ENCODE measurements at places on chromosomes 2 and 18.

DNA sequence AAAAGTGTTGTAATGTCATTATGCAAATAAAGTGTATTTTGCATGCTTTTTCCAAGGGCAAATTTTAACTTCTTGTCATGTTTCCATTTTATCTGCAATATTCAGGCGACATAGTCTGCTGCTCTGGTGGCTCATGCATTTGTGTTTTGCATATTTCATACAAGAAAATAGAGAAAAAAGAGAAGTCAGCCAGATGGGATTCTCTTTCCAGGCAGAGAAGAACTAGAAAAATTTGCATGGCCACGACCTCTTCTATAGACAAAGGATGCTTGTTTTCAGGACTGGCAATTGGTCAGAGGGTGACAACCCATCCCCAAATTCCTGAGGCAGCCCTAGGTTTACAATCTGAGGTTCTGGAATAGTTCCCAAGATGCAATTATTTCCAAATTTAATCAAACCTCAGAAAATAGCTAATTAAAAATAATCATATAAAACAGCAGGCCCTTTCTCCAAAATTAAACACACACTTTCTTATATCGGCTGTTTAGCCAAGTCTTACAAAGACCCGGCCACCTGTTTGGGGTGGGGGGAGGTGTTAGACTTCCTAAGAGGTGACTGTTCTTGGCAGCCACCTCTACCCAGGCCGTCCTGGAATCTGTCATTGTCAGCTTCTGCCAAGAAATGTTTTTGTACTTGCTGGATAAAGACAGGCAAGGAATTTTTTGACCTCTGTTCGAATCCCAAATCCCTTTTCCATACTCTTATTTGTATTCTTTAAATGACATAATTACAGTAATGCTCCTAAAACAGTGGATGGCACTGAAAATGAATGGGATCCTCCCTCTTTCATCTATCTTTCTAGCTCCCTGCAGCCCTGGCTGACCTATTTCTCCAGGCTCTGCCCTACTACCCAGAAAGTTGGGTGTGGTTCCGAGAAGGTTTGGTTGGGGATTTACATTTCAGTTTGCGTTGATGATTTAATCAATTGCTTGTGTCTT is 20.8 kb upstream of the SOS1 start:
- DNase-seq = peak; percentile 3

DNA sequence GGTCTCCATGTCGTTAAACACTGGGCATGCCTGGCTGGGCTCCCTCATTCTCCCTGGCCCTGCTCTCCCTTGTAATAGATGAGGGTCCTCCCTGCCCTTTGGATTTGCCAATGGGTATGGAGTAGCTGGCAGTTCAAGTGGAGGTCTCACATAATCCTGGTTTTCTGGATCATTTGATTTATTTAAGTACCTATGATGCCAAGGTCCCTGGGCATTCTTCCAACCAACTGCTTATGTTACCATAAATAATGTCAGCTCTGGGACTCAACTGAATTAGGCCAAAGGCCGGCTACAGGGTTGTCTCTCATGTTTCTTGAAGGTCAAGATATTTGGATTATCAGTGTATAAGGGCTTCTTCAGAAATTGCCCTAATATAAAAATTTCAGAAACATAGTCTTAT is 104.9 kb upstream of the LYPD6 start:
- DNase-seq = no peak

DNA sequence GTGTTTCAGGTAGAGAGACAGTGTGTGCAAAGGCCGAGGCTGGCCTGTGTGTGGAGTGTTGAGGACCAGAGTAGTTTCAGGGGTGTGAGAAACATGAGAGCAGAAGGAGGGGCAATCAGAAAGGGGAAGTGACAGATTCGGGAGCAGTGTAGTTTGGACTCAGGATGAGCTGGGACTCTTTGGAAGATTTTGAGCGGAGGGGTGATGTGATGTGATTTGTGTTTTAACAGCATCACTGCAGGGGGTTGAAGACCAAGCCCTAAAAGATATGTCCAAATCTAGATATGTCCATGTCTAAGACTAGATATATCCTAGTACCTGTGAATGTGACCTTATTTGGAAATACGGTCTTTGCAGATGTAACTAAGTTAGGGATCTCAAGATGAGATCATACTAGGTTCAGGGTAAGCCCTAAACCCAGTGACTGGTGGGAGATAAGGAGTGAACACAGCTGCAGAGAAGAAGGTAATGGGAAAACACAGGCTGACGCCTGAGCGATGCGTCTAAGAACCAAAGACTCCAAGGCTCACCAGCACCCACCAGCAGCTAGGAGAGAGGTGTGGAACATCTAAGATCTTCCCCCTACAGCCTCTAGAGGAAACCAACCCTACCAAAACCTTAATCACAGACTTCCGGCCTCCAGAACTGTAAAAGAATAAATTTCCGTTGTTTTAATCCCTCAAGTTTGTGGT is 38.5 kb upstream of the MYO3B start:
- DNase-seq = no peak

DNA sequence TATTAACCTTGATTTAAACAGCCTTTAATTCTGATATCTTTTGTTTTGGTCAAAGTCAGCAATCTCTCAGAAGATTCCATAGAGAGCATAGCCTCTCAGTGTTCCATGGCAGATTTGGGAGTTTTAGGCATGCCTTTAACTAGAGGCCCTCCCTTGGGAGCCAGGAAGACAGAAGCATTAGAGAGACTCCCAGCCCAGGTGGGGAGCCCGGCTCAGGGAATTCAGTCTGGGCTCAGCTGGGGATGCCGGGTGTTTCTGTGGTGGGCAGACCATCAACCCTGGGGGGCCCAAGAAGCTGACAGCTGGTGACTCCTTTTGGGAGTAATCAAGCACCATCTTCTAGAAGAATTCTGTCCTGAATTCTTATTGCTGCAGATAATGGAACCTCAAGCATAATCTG is 99.7 kb upstream of the CELF4 start:
- DNase-seq = no peak

DNA sequence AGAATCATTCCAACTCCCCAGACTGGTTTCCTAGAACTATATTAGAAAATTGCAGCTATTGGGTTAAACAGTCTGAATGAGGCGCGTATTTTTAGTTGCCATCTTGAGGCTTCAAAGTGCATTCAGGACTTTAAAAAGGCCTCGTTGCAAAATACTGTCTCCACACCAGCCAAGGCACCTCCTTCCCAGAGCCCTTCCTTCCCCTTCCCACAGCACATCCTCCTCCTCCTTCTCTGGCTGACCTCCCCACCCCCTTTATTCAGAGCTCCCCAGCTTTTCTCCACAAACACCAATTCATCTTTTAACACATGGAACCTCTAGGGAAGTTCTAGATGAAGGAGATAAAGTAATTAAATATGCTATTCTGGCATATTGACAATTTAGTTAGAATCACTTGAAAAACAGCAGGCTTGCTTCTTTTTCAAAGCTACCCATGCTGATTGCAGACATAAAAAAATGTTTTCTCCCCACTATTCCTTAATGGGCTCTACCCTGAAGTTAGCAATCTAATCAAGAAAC is 90.3 kb downstream of the RTP5 start:
- no peak for DNase-seq

- DNase-seq = no peak
Measured at GRCh38 chr2:20479835-20480234, 33.0 kb downstream of the RHOB start.

- no peak for DNase-seq
Measured at GRCh38 chr2:136448432-136448831, 316.9 kb upstream of the THSD7B start.

DNA sequence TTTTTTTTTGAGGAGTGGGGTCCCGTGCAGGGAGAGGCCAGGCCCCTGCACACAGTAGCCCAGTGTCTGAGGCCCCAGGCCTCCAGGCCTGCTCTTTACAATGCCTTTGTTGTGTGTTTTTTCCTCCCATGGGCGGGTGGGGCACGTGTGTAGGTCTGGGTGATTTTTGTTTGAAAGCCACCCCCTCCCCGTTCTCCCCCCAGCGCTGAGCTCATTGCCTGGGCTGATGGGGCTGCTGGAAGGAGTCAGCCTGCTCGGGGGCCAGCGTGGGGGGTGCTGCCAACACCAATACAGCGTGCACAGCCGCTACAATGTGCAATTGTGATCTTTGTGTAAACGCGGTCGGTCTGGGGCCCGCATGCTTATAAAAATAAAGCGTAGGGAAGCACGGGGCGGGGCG is 142.7 kb downstream of the DYSF start:
- DNase-seq = no peak

DNA sequence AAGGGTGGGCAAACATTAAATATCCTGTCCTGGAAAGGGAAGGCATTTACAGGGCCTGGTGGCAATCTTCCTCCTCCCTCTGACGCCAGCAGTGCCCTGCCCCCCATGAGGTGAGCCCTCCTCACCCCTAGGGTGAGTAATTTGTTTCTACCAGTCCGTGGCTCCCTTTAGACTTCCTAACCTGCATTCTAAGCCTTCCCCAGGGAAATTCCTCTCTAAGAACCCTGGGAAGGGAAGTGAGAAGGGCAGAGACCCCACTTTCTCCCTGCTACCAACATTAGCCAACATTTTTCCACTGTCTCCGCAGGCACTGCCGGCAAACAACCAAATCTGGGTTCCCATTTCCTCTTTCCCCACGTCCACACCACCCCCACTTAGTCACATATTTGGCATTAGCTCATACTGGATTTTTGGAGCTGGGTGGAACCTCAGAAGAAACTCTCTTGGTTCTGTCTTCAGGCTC is 69.3 kb downstream of the NRP2 start:
- DNase-seq = no peak

GRCh38 chr18:12278741-12279682 is 24.9 kb downstream of the CIDEA start:
- DNase-seq = no peak

GRCh38 chr2:8486141-8486540 is 195.7 kb upstream of the ID2 start:
- no peak for DNase-seq

GRCh38 chr2:111941531-111941930 is 43.1 kb downstream of the MERTK start:
- DNase-seq = no peak

- no peak for DNase-seq
Measured at GRCh38 chr2:85401844-85402243, 8.3 kb downstream of the CAPG start.

GRCh38 chr2:44310287-44310686 is 35.0 kb downstream of the SLC3A1 start:
- no peak for DNase-seq

- no peak for DNase-seq
Measured at GRCh38 chr2:74728842-74729241, 74.8 kb downstream of the SEMA4F start.

DNA sequence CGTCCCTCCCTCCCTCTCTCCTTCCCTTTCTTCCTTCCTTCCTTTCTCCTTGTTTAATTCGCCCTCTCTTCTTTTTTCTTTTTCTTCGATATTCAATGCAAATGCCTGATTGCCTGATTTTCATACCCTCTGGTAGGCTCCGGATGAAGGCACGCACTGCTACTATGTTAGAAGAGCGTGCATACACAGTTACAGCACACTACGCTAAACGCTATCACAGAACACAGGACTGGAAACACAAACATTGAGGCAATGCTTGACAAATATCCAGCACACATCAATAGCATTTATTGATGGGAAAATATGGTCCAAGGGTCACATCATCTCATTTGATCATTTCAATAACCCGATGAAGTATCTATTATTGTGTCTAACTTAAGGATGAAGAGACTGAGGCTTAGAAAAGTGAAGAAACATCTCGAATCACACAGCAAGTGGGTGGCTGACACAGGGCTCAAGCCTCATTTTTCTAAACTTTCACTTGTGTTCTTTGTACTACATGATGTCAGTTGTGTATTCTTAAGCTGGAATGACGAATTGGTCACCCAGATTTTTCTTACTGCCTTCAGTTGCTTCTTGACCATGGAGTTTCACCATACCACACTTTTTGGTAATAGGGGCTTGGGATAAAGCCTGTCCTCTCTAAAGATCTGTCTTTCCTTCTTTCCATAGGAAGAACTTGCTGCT is 101.8 kb downstream of the TRIB2 start:
- no peak for DNase-seq

DNA sequence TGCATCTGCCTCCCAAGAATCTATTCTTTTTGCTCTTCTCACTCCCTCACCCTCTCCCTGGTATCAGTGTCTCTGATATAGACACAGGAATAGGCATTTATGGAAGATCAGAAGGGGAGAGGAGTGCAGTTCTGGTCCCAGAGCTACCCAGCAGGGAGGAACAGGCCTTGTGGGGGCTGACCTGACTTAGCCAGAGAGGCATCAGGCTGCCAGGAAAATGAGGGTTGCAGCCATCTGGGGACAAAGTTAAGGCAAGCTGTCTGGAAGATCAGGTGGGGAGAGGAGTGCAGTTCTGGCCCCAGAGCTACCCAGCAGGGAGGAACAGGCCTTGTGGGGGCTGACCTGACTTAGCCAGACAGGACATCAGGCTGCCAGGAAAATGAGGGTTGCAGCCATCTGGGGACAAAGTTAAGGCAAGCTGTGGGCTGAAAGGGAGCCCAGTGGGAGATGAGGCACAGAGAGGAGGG is 69.9 kb upstream of the HK2 start:
- no peak for DNase-seq

- DNase-seq = no peak
Measured at GRCh38 chr2:20224716-20225293, at the start of gene SDC1. TSS of gene SDC1 (minus strand) at chr2:20225130. CDS start at chr2:20224867, 263 bp downstream.

GRCh38 chr2:63046961-63047320 is 3.7 kb upstream of the OTX1 start:
- no peak for DNase-seq

DNA sequence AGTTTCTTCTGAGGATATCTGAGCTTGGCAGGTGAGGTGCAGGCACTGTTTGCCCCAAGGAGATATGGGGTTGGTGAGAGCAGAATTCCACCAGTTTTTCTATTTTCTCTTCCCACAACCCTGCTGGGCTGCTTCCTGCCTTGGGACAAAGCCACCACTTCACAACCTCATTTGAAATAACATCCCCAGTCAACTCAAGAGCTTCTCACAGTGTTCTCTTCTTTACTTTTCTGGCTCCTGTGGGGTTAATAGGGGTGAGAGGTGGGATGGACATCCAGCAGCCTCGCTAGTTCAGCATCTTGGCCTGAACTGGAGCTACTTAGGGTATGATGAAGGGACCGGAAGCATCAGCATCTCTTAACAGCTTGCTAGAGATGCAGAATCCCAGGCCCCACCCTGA is 106.3 kb downstream of the SLC4A3 start:
- DNase-seq = no peak

- no peak for DNase-seq
Measured at GRCh38 chr2:141035846-141036420, 1094.9 kb downstream of the LRP1B start.

DNA sequence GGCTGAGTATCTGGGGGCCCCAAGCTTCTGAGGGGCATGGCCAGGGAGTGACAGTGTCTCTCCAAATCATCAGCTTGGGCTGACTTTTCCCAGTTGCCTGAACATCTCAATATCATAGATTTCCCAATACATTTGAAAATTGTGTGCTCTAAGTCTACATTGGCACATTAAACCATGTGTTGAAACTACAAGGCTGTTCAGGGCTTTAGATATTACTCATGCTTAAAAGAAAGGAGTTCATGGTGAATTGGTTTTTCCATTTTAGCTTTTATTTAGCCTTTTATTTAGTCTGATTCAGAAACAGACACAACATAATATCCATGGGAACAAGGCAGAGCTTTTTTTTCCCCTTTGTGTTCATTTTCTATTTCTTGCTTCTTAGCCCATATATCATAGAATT is 49.9 kb upstream of the GALR1 start:
- no peak for DNase-seq

All from stimulated activated naive CD4-positive, alpha-beta T cell treated with Interleukin-2 at 50 U/mL for 16 hours (primary cell).